ENCODE measurements at places on chromosomes 11 and 22. TPM values are rescaled to one million over a fixed set of nuclear protein-coding genes. Genes with fewer than 3 reads are reported as not detected.

The OR10A2 gene
- total RNA-seq, result not detected

The EFCAB6 gene
- 3.1 TPM for total RNA-seq

The STK33 gene
- 8.2 TPM for total RNA-seq

- DNase-seq, result peak; percentile 81
Measured at GRCh38 chr22:35638410-35638809, 9.8 kb upstream of the APOL6 start.

DNA sequence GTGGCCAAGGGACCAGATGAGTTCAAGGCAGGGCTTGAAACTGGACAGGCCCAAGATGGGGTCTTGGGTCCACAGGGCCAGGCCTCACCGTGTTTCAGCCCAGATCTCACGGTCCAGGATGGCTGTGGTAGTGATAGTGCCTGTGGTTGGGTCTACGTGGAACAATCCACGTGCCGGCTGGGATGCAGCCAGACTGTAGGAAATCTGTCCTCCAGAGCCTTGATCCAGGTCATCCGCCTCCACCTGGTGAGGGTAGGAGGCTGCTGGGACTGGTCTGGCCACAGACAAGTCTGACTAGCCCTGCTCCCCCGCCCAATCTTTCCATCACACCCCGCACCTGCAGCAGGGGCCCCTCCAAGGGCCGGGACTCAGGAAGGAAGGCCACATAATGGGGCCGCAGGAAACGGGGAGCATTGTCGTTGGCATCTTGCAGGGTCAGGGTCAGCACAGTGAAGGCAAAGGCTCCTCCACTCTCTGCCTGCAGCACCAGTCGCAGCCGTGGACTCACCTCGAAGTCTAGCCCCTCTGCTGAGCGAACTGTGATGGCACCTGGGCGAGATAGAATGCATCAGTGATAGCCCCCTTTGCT is 6.7 kb upstream of the TPP1 start:
- no peak for DNase-seq

- DNase-seq, result no peak
Measured at GRCh38 chr22:44118645-44119315, 61.9 kb upstream of the PARVG start.

- DNase-seq, result peak; percentile 37
Measured at GRCh38 chr22:31243339-31244045, 31.4 kb downstream of the LIMK2 start.
